ENCODE measurements at places on chromosomes 3 and 15. TPM values are rescaled to one million over a fixed set of nuclear protein-coding genes. Genes with fewer than 3 reads are reported as not detected.

DNA sequence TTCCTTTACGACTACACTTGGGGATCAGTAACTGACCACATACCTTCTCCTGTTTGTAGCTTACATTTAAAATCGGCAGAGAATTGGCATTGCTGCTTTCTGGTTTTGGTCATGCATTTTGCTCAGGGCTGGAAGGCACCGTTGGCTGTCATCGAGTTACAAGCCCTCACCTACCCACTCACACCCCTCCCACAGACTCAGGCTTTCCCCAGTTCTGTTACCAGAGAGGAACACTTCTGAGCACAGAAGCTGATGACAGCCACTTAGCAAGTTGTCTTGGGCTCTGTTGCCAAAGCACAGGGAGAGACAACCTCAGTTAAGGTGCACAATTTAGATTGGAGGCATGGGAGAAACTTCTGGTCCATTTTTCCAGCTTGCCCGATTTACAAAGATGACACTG is 204.8 kb upstream of the TOPAZ1 start:
- no peak for DNase-seq

GRCh38 chr3:107416886-107417285 is 39.6 kb downstream of the CCDC54 start:
- DNase-seq = no peak

Gene SIDT1
- total RNA-seq = 16.3 TPM

DNA sequence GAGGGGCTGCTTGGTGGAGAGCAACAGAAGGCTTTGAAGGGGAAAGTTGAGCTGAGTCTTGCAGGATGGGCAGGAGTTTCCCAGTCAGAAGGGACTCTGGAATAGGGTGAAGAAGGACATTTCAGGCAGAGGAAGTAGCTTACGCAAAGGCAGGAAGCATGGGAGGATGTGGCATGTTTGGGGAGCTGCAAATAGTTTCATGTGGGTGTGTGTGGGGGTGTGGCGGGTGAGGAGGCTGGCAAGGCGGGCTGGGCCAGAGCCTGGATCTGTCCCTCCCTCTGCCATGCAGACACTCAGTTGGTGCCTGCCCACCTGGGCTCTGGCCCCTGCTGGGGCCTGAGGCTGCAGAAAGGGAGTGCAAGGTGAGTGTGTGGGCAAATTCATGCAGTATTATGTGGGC is 10.4 kb downstream of the TEX264 start:
- DNase-seq = no peak

Gene EIF2A
- total RNA-seq = 127 TPM

DNA sequence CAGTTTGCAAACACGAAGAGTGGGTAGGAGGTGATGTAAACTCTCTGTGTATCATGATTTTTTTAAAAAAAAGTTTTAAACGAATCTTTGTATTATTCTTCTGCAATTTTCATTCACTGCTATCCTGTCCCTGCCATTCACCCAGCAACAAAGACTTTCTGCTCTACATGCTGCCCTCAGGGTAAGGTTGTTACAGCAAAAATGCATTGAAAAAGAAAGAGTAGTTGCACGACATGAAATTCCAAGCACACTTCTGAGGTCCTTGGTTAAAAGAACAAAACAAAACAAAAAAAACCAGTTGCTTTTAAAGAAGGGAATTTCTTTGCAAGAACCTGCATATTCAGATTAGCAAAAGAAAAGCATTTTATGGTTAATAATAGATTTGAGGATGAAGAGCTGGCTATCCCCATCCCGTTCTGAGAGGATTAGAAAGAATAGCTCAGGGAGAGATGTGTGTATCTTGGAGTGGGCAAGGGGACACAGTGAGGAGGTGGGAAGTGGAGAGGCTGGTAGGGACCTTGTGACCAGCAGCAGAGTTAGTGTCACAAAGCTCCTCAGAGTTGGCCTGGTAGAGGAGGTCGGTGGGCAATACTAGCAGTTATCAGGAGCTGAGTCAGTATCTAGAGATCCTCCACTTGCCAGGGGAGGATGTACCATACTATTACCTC is 290.8 kb downstream of the NEK10 start:
- no peak for DNase-seq

DNA sequence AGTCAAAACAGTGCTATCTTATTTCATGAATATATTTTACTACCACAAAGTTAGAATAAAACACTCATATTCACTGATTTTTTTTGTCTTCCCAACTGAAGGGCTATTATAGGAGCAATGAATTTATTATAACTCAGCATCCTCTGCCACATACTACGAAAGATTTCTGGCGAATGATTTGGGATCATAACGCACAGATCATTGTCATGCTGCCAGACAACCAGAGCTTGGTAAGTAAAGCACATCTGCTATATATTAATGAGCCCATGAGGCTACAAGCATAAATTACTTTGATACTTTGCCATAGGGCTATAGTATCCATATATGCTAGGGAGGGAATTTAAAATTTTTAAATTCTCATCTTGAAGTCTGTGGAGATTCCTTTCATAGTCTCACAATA is 95.9 kb downstream of the FEZF2 start:
- DNase-seq = peak; percentile 33

GRCh38 chr3:86547692-86548091 is 443.3 kb downstream of the VGLL3 start:
- DNase-seq = no peak

- DNase-seq = no peak
These were observed 23.7 kb upstream of the TICRR start for GRCh38 chr15:89551550-89551949.

DNA sequence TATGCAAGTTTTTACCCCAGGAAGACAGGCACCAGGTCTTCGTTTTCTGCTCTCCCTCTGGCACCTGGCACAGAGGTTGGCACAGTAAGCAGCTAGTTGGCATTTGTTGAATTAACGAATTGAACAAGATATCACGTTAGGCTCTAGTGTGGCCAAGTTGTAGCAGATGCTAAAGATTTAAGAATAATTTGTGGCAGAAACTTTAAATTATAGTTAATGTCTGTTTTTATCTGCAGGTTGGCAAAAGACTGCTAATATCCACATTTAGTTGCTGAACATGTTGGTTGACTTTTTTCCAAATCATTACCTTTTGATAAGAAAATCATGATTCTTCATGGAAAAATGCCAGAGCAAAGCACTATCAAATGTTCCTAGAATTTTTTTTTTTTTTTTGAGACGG is 8.1 kb downstream of the CHRNA5 start:
- DNase-seq = no peak

Gene VIPR1
- total RNA-seq = 24.8 TPM

DNA sequence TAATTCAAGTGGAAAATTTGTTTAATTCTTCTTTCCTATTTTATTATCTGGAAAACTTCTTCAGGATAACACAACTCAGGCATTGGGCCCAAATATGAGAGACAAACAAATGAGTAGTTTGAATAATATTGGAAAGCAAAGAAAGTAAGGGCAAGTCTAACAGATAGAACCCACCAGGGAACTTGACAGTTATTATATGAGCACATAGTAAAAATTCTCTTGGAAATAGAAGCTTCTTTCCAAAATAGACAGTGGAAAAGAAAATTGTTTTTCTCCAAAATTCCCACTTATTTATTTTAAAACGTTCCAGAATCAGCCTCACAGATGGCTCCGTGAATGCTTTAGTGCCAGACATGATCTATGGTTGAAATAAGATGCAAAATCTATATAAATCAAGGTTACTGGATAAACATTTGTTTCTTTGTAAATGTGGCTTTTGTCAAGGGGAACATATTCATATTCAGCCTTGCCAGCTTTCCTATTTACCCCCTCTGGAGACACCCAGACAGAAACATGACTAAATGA is 23.9 kb downstream of the LDHAL6B start:
- DNase-seq = no peak

- DNase-seq = no peak
These were observed 26.4 kb downstream of the ACAA1 start for GRCh38 chr3:38110314-38111050.

Gene DNAH1
- total RNA-seq = 14.5 TPM

DNA sequence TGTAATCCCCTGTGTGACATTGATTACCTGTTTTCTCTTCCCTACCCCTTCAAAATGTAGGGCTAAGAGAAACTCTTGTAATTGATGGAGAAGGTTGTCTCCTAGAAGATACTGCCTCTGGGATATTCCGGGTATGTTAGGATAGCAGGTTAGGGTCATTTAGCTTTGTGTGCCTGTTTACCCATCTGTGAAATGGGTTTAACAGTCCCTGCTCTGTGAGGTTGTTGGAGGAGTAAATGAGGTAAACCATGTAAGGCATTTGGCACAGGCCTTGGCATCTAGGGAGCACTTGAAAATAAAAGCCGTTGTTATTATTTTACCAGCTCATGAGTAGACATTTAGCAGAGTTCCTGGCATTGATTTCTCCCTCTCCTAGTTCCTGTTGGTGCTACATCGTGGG is 16.4 kb downstream of the PTPRG start:
- DNase-seq = no peak

Gene NTRK3
- total RNA-seq = 5.6 TPM

Gene NEK11
- 14.7 TPM for total RNA-seq

Gene ARF4
- 143 TPM for total RNA-seq

DNA sequence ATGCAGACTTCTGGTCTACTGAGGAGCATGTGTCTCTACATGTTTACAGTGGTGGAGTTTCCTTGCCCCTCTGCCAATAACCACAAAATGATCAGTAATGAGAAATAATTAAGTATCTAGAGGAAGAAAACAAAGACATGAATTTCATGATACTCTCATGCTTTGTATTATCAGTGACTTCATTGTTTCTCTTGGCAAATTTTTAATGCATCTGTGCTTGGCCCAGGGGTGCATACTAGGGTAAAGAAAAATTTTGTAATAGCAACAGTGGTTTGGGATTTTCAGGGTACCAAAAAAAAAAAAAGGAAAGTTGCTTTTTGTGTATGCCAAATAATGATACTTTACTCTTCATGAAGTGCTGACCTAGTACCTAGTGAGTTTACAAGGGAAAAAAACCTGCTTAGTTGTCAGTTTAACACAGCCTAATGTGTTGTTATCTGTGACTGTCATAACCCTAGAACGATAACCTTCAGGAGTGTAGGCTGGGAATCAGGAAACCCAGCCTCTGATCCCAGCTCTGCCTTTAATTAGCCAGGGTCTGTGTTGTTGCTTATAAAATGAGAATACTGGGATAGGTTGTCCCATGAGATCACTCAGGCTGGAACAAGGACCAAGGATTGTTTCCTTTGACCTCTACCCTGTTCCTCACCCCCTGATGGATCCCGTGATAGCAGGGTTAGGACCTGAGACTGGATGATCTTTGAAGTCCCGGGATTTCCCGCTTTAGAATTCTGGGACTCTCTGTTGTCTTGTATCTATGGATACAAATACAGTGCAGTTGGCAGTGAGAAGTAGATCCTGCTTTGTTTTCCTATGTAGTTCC is 117.5 kb downstream of the CMSS1 start:
- DNase-seq = peak; percentile 30

DNA sequence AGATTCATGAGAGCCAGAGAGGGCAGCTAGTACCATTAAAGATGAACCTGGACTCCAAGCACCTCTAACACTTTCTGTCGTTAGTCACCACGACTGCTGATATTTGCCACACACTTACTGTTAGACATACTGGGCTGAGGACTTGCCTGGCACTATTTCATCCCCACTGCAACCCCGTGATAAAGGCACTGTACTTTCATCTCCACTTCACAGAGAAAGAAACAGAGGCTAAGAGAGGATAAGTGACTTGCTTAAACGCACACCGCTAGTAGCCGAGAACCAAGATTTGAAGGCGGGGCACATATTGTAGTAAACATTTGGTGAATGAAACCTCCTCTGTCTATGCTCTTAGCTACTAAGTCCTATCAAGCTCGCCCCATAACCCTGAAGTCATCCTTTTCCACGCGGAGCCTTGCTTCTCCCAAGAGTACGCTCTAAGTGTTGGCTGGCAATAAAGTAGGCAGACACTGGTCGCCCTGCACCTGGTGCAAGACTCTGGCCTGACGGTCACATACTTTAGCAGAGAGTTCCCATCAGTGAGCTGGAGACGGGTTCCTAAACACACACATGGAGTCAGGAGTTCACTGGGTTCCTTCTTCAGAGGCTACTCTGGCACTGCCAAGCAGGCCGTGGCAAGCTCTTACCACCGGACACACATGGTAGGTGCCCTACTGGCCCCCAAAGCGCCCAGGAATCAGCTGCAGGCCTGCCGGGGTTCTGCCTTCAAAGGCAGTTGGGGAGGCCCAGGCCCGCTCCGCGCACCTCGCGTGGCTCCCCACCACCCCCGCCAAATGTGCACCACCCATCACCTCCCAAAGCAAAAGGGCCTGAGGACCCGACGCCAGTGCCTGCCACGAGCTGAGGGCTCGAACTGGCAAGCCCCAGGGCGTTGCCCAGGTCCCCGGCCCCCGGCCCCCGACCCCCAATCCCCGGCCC is 951 bp downstream of the POMGNT2 start:
- peak; percentile 3 for DNase-seq

DNA sequence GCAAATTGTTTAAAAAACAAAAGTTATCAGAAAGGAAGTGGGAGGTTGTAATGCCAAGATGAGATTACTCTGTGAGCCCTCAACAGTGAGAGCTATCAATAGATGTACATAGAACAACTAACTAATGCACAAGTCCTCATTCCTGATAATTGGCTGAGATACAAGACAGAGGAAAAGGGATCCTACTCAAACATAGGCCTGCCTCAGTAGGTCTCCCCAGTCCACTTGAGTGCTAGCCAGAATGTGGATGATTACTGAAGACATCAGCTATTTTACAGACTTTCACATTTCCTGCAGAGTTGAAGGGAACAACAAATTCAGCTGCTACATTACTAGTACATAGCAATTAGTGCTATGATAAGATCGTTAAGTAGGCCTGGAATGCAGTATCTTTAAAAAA is 981.9 kb downstream of the TUSC7 start:
- DNase-seq = no peak

- DNase-seq = no peak
These were observed 546.2 kb downstream of the GRM7 start for GRCh38 chr3:7407107-7407506.

Gene ANKRD63
- not detected for total RNA-seq

GRCh38 chr15:40053831-40054604 is 15.0 kb upstream of the SRP14 start:
- no peak for DNase-seq

All from lung (tissue), 17 donors.